ENCODE measurements at places on chromosomes 3 and 15.

- no peak for DNase-seq
Observed at GRCh38 chr3:155941354-155941753, 70.9 kb downstream of the GMPS start.

DNA sequence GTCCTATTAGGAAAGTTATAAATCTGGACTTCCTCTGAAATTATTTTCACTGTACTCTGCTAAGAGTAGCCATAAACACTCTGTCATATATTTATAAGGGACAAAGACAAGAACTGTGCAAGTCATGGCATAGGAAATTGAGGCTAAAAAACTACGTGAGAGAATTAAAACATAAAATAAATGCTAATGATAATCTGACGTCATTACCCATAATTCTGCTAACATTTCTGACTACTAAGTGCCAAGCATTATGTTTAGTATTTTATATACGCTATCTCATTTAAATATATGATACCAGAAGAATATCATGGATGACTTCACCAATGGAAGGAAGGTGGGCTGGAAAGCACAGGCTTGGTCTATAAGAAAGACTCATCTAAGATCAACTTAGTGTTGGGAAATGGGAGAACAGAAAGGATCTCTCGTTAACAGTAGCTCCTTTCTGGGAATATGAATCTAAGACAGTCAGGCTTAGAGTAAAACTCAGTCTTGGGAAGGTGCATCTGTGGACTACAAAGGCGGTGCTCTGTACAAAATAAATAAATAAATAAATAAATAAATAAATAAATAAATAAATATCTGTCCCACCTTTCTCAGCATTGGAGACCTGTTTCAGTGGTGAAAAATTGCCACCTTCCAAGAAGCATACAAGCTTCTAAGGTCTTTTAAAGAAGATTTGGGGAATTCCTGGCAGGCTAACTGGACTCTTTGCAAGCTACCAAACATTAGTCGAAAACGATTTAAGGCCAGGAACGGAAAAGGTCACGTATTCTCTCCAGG, 267.4 kb downstream of the CGGBP1 start:
- no peak for DNase-seq

DNA sequence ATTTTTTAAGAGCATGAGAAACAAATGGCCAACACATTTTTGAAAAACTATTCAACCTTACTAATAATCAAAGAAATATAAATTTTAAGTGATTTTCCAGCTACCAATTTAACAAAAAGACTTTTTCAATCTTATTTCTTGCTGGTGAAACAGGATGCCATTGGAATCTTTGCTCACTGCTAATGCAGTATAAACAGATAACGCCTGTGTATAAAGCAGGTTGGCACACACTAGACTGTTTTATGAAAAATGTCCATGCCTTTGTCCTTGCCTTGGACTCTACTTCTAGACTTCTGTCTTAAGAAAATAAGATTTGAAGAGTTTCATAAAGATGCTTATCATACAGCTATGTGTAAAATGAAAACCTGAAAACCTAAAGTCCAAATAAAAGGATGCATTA, 5.0 kb upstream of the VGLL4 start:
- DNase-seq: no peak

GRCh38 chr3:105402287-105402801, 35.6 kb downstream of the ALCAM start:
- peak; percentile 73 for DNase-seq

- no peak for DNase-seq
Observed at GRCh38 chr3:16808393-16809107, 76.2 kb upstream of the PLCL2 start.

DNA sequence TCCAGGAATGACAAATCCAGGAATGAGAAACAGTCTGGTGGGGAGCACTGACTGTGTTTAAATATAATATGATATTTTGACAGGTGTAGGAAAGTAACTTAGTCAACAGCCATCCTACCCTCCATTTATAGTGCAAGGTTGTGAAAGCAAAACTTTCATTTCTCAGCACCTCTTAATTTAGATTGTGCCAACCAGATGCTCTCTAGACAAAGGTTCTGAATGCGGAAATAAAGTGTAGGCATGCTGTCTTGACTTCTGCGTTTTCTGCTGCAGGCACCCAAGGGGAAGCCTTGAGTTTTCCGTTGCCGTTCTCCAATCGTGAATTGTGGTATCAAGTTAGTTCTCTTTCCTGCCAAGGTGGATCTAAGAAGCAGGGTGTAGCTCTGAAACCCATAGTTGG, 261.9 kb upstream of the SUCLG2 start:
- no peak for DNase-seq

GRCh38 chr3:152209776-152210175, 59.0 kb upstream of the MBNL1 start:
- no peak for DNase-seq

- DNase-seq: no peak
Observed at GRCh38 chr15:100158356-100158755, 183.4 kb downstream of the ADAMTS17 start.

GRCh38 chr15:39939487-39940452, 5.9 kb downstream of the EIF2AK4 start:
- no peak for DNase-seq

GRCh38 chr15:71945012-71945411, 134.7 kb downstream of the NR2E3 start:
- DNase-seq: no peak

GRCh38 chr15:89472785-89473256, 23.6 kb downstream of the RHCG start:
- DNase-seq: peak; percentile 26

GRCh38 chr15:90994059-90994416, 297 bp downstream of the PRC1 start:
- no peak for DNase-seq

DNA sequence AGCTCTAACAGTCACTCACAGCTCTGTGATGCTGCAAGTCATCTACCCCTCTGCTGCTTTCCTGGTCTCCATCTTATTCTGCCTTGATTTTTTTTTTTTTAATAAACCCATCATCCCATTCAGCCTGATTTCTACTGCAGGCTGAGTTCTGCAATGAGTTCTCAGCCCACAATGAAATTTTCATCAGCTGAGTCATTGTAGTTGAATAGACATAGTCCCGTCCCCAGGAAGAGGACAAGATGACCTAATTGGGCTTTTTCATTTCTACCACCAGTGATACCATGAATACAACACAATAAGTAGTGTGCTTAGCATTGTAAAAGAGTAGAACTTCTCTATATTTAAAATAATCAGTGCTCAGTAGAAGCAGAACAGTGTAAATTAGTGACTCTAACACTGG, 59.3 kb downstream of the C3orf85 start:
- peak; percentile 62 for DNase-seq

DNA sequence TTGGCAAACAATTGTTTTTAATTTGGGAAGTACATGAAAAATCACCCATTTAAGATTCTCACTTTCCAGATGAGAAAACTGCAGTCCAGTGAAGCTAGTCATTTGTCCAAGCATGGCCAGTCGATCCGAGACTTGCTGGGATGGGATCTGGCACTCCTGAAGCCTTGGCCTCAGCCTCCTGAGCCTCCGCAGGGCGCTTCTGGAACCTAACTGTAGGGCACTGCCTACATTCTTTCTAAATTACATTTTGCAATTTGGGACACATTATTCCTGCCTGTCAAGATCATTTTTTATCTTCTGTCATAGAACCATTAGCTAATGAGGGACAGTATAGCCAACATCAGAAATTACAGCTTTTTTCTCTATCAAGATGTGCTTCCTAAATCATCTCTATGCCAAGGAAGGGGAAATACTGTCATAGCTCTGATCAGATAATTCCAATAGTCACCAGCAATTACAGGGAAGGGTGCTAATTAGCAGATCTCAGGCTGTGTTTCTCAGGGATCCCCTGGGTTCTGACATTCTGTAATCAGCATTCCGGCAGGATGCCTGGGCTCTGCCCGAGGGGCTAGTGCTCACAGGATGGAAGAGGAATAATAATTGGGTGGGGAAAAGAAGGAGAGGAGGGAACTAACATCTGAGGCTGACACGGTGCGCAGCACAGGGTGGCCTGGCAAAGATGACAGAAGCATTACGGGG, 28.3 kb downstream of the ANAPC13 start:
- no peak for DNase-seq

DNA sequence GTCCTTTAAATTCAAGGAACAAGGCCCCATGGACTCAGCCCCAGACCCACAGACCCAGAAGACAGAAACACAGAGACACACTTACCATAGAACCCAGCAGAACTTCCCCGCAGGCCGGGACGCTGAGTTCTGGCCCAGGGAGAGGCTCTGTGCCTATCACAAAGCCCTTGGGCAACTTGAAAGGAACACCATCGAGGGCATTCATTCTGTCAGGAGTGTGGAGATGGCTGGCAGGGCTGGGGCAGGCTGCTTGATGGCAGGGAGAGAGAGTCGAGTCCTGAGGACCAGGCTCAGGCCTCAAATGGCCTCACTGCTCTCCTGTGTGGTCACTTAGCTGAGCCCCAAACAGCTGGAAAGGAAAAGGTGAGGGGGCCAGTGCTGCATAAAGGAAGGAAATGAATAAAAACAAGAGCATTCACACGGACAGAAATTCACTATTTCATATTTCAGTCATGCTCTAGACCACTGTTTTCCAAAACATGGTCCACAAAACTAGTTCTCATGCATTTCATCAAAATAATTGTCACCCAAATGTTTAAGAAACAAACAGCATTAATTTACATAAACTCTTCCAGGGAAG, 8.9 kb downstream of the UBAP1L start:
- DNase-seq: no peak

DNA sequence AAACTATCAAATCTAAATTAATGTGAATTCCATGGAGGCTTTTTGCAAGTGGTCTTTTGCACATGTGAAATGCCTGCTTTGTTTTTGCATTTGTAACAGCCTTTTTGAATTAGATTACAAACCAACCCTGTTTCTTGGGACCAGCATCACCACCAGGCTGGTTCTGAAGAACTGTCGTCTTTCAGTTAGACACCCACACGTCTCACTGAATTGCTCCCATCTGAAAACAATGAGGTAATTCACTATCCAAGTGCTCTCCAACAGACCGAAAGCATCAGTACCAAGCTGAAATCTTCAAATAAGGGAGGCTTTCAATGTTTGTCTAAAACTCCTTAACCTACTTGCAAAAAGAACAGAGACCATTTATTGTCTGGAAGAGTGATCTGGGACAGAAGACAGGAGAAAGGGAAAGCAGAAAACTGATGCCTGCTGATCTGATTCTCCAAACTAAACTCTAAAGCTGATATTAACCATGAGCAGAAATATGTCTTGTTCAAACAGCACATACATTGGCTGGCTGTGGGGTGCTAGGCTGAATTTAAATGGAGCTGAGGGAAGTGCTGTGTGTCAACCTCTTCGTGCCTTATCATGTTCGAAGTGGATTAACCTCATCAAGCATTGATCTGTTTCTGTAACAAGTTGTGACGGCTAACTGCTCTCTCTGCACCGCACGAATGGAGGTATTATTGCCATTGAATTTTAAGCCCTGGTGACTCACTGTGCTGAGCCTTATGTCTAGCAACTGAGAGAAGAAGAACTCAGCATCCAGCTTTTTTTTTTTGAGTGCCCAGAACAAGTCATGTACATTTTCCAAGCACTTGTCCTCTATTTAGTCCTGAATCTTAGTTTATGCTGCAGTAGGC, 213.7 kb upstream of the P2RY1 start:
- no peak for DNase-seq

DNA sequence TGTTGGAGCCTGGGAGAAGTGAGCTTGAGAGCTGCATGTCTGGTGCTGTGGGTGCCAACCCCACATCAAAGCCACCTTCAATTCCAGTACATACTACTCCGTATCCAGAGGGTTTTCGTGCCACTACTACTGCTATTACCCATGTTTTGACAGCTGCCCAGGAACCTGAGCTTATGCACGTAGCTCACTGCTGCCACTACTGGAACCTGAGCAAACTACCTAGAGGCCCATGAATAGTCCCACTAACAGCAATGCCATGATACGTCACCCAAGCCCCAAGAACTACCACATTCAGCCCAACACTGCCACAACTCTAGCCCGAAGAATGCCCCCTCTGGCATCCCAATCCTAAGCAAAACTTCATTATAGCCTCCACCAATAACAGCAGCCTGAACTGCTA, 215.2 kb upstream of the BCHE start:
- no peak for DNase-seq

- DNase-seq: no peak
Observed at GRCh38 chr3:67598814-67599556, 55.4 kb downstream of the SUCLG2 start.

DNA sequence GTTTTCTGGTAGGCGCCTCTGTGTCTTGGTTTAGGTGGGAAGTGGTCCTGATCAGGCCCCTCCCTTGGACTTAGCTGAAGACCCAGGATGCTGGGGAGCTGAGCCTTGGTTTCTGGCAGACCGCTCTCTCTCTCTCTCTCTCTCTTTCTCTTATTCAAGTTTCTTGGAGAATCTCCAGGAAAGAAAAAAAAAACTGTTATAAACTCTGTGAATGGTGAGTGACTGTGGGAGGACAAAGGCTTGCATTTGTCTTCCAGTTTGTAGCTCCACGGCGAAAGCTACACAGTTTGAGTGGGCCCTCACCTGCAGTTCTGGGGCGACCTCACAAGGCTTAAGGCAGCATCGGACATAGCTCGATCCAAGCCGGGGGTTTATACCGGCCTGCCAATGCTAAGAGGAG, 7.5 kb downstream of the DET1 start:
- no peak for DNase-seq

DNA sequence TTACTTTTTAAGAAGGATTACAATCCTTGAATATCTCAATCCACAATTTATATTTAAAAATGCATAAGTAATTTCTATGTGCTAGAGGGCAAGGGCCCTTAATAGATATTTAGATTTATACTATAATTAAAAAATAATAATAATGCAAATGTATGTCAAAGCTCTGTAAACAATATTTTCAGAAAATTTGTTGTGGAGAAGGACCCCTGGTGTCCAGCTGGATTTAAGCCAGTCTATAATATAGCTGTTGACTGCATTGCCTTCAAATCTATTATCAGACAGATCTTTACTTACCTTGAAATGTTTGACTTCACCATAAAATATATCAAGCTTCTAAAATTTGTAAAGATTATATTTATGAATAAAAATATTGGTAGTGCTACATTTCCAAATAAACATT, 65.6 kb downstream of the ZBTB20 start:
- DNase-seq: no peak

DNA sequence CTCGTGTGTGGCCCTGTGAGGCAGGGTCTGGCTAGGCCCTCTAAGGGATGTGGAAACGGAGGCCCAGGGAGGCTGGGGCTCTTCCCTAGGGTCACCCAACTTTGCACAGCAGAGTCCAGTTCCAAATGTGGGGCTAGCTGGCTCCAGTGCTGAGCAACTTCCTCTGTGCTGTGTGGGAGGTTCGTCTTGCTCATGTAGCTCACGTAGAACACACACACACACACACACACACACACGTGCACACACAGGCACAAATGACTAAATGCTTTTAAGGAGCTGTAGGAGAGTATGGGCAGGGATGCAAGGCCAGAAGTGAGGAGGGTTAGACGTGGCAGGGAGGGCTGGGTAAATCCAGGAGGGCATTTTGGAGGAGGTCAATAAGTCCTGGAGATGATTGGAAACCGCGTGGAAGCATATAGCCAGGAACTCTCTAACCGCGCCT, 213.8 kb downstream of the RPLP1 start:
- DNase-seq: peak; percentile 33

Data from kidney glomerular epithelial cell (primary cell).